IMR-90 (cell line): ENCODE measurements at places on chromosomes 2 and 18. TPM values are rescaled to one million over a fixed set of nuclear protein-coding genes. Genes with fewer than 3 reads are reported as not detected.

Gene CCL20
- total RNA-seq, result not detected in 2 replicates

- no peak for DNase-seq
Measured at GRCh38 chr2:198055716-198056115, 251.3 kb downstream of the PLCL1 start.

DNA sequence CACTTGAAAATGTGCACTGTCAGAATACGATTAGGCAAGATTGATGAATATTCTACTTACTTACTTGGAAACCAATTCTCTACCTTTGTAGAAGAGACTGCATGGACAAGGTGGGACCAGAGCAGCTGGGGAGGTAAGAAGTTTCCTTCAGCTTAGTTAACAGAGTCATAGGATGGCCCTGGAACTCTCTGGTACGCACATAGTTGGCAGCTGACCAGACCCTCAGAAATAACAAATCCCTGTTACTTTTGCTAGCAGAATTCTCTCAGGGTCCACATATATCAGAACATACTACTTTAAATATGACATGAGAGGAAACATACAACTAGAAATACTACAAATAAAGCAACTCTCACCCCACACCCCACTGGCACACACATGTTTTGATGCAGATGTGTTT lies 24.8 kb upstream of the STAT1 start:
- DNase-seq, result peak; percentile 44

- peak; percentile 39 for DNase-seq
Measured at GRCh38 chr2:85095094-85095493, 38.1 kb upstream of the TCF7L1 start.

Gene MC2R
- total RNA-seq, result not detected in 2 replicates

DNA sequence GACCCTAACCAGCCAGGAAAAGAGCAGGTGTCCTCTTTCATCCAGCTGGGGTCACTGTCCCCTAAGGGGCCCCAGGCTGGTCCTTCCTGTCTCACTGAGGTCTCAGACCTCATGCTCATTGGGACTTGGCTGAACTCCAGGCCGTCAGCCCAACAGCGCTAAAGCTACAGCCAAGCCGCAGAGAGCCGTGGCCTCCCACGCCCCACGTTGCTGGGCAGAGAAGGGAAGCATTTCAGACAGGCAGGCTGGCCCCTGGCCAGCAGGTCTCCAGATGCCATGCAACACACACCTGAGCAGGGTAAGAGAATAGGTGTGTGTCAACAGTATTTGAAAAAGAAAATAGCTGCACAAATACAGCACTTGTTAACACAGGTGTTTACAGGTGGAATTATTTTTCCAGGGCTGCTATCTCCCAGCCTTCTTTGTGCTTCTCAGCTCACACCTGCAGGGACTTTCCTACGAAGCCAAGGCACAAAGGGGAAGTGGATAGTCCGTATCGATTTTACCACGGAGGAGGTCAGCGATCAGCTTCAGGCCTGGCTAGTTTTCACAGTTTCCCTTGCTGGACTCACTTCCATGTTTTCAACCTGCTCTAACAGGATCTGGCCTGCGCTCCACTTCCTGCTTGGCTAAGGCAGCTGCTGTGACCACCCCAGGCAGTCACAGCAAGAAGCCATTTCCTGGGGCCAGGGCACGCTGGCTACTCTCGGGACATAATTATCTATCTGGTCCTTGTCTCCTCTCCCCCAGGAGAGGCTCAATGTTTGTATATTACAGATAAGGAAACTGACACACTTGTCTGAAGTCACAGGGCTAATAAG lies 156.1 kb upstream of the ID2 start:
- peak; percentile 12 for DNase-seq

Gene EPHA4
- 111 and 132 TPM in 2 replicates for total RNA-seq

DNA sequence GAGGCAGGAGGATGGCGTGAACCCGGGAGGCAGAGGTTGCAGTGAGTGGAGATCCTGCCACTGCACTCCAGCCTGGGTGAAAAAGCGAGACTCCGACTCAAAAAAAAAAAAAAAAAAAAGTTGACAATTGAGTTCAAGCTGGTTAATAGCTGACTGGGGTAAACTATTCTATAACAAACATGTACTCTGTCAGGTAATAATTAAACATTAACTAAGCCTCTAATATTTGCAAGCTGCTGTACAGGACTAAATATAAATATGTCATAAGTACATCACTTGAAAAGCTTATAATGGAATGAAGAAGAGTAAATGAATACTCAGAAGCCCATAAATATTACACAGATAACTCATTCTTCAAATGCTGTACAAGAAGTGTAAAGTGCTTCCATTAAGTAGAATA lies 190.4 kb upstream of the CRIM1 start:
- no peak for DNase-seq

GRCh38 chr2:225337183-225337582 lies 62.3 kb upstream of the NYAP2 start:
- peak; percentile 80 for DNase-seq

DNA sequence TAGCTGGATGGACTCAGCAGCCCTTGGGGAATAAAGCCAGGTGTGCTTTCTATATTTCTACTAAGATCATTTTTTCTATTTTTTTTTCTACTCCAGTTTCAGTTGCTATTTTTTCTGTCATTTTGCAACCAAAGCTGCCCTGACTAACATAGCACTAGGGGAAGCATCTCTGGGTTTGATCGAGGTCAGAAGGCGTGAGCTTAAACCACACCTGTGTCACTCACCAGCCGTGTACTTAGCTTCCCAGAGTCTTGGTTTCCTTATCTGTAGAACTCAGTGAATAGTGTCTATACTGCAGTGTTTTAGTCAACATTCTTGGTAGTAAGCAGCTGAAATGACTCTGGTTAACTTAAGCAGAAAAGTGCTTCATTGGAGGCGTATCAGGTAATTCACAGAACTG lies 489.6 kb upstream of the SPRED2 start:
- DNase-seq, result no peak

DNA sequence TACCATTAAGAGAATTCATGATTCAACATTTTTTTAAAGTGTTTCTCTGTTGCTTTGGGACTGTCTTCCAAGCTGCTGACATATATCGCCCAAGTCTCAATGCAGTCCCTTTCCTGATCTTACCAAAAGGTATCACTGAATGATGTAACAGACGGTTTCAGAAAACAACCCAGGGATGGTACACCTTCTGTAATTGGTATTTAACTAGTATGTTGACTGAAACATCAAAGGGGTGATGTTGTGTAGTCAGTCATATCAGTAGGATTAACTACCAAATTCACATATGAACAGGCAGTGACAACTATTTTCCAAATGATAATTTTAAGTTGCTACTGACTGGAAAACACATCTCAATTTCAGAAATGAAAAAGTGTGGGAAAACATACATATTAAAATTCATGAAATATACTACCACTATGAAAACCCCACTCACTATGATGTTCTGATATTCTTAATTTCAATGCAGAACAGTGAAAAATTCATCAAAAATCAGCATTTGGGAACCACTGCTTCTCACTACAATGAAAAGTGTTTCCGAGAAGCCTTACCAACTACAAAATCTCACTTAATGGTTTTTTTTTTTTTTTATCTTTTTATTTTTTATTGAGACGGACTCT lies 59.8 kb downstream of the MEMO1 start:
- DNase-seq, result no peak

Gene PTPRN
- total RNA-seq, result 4.4 and 5.2 TPM in 2 replicates

- no peak for DNase-seq
Measured at GRCh38 chr18:37987901-37988300, 422.3 kb upstream of the CELF4 start.

DNA sequence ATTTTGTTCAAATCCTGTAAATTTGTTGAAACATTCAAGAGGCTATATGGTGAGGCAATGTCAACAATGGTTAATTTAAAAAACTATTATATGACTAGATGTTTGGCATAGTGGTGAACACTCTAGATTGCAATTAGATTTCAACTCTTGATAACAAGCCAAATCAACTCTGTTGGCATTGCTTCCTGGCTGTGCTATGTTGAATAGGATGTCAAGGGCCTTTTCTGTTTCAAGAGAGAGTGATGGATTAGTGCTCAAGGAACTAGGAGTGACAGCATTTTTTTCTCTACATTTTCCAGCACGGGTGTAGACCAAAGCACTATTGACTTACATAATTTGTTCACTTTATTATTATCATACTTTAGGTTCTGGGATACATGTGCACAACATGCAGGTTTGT lies 172.4 kb upstream of the KCNH7 start:
- DNase-seq, result no peak

Gene RIT2
- not detected in 2 replicates for total RNA-seq

- no peak for DNase-seq
Measured at GRCh38 chr2:226329180-226329579, 470.4 kb downstream of the IRS1 start.

Gene FAM228A
- not detected in 2 replicates for total RNA-seq

Gene RASGRP3
- total RNA-seq, result 2.5 and 3.0 TPM in 2 replicates

DNA sequence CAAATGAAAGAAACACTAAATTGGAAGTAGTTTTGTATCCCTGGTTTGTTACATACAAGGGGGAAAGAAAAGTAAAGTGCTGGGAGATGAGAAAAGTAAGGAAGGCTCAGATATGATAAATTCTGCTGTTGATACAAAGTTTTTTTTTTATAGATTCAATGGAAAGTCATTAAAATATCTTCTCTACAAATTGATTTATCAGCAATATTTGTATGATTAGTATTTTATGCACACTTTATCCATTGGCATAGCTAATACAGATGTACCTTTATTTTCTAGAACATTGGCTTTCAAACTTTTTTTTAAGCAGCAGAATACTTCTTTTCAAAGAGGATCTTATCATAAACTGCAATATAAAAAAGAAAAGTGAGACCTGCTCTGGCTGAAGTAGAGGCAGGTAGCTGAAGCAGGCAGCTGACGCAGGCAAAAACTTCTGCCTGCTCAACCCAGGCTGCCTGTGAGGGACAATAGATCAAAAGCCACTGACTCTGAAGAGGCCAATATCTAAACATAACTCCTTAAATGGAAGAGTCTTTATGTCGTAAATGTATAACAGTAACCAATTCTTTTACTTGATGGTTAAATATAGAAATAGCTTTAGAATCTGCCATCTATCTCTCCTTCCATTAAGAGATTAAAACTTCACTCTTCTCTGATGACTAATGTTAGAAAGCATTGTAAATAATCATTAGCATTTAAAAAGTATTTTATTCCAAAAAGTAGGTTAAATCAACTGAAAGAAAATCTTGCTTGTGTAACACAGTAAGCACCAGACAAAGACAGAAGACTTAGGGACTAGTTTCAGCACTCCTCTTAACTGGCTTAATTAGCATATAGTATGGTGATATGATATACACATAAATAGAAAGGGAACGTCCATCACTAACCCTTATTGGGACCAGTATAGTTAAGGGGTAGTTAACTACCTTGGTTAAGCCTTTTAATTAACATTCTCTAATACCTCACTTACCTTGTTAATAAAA lies 174.2 kb downstream of the SLC39A10 start:
- peak; percentile 26 for DNase-seq

- no peak for DNase-seq
Measured at GRCh38 chr2:169838743-169839489, 11.7 kb downstream of the UBR3 start.

GRCh38 chr2:28055325-28055970 lies 164.9 kb downstream of the BABAM2 start:
- peak; percentile 55 for DNase-seq

DNA sequence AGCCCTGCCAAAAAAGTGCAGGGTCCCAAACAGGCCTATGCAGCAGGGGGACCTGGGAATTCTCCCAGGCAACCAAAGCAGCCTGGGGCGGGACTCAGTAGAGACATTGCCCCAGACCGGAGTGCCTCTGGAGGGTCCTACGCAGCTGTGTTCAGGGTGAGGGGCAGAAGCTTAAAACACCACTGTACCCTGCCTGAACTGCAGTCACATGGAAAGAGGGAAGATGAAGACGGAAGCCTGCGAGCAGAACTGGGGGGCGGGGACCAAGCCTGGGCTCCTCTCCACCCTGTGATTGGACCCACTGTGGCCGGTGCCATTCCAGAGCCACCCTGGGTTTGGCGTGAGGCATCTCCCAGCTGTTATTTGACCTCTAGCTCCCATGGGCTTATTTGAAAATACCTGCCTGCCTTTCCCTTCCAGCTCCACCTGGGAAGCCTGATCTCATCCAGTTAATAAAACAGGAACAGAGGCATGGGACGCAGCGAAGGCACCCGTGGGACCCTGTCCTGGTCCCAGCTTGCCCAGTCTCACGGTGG lies 183.1 kb downstream of the SMAD2 start:
- no peak for DNase-seq

Gene GRHL1
- 0.18 and 0.56 TPM in 2 replicates for total RNA-seq

- DNase-seq, result peak; percentile 41
Measured at GRCh38 chr2:18117592-18117991, 239.1 kb downstream of the KCNS3 start.

Gene REV1
- total RNA-seq, result 25.8 and 30.1 TPM in 2 replicates

- no peak for DNase-seq
Measured at GRCh38 chr18:47870605-47871004, 59.9 kb downstream of the SMAD2 start.

- no peak for DNase-seq
Measured at GRCh38 chr2:20042531-20042930, 8.9 kb downstream of the LAPTM4A start.

Gene ABCG5
- total RNA-seq, result not detected in 2 replicates

Gene CRYGD
- total RNA-seq, result not detected in 2 replicates

Gene EMILIN1
- 26.5 and 27.8 TPM in 2 replicates for total RNA-seq

Gene C2orf80
- total RNA-seq, result not detected in 2 replicates

Gene IL1B
- total RNA-seq, result 3.0 and 3.6 TPM in 2 replicates

DNA sequence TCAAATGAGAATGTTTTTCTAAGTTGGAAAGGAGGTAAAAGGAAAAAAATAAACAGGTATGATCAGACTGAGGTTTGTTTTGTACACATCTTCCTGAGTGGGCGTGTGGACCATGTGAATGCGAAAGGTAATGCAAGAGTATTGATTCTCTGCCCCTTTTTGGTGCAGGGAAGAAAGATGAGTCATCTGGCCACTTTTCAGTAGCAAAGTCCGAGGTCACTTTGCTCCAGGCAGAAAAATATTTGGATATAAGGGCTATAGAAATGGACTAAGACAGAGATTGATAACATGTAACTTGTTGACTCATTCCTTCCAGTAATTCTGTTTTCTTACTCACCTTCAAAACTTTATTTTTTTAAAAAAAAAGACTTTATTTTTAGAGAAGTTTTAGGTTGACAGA lies 130.5 kb downstream of the DSEL start:
- DNase-seq, result peak; percentile 48

Gene GPR17
- total RNA-seq, result not detected in 2 replicates

DNA sequence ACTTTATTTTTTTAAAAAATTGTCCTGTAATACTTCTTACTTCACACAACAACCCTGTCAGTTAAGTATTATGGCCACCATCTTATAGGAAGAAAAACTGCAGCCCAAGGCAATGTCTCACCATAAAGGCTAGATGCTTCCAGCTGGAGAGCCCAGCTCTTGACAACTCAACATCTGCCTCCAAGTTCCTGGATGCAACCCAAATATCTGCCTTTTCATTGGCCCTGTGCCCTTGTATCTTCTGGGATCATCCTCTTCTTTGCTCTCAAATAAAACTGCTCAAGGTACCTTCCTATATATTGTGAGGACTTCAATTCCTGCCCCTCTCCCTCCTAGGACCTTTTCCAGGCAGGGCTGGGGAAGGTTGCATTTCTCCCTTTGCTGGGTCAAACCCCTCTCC lies 69.5 kb downstream of the BIN1 start:
- no peak for DNase-seq

Gene ATF2
- total RNA-seq, result 51.1 and 60.0 TPM in 2 replicates

- DNase-seq, result peak; percentile 34
Measured at GRCh38 chr2:100831158-100831750, 11.3 kb downstream of the NPAS2 start.

Gene TTN
- 0.18 and 0.83 TPM in 2 replicates for total RNA-seq
